ENCODE measurements at places on chromosomes 11 and 22. TPM values are rescaled to one million over a fixed set of nuclear protein-coding genes. Genes with fewer than 3 reads are reported as not detected.

GRCh38 chr11:27406498-27407354 lies 43.7 kb upstream of the CCDC34 start:
- no peak for DNase-seq

- DNase-seq = no peak
Observed at GRCh38 chr22:34814260-34815025, 251.5 kb upstream of the ISX start.

- DNase-seq = no peak
Observed at GRCh38 chr11:134267461-134267860, 8.7 kb upstream of the GLB1L3 start.

The TFIP11 gene
- polyA plus RNA-seq = 25.8 TPM

The MFRP gene
- not detected for polyA plus RNA-seq

The ETS1 gene
- 634 TPM for polyA plus RNA-seq

The POLA2 gene
- polyA plus RNA-seq = 9.0 TPM

DNA sequence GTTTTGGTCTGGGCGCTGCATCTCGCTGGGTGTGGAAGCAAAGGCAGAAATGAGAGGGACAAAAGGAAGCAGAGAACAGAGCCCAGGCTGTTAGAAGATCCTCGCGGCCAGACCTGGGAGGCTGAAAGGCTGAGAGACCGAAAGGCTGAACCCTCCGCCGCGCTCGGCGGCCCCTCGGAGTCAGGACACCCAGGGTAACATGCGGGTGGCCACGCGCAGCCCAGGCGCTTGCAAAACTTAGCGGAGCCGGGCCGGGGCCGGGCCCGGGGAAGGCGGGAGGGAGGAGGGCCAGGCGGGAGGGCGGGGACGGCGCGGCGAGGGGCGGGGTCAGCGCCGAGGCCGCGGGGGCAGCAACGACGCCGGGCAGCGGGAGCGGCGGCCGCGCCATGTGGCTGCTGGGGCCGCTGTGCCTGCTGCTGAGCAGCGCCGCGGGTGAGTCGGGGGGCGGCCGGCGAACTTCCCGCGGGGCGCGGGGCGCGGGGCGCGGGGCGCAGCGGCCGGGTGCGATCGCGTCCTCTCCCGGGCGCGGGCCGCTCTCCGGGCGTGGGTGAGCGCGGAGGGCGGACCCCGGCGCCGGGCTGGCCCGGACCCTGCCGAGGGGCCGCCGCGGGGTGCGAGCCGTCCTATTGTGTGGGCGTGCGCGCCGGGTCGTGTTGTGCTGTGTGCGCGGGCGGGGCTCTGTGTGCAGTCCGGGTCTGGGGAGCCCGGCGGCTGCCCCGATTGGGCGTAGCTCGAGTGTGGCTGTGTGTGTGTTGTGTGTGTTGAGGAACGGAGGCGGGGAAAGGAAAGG lies at the start of gene LDLRAD3:
TSS of gene LDLRAD3 (plus strand) at position 350 of the 790 bp plus-strand sequence. CDS start at position 387, 37 bp downstream.
- DNase-seq = no peak

The PTS gene
- polyA plus RNA-seq = 7.2 TPM

DNA sequence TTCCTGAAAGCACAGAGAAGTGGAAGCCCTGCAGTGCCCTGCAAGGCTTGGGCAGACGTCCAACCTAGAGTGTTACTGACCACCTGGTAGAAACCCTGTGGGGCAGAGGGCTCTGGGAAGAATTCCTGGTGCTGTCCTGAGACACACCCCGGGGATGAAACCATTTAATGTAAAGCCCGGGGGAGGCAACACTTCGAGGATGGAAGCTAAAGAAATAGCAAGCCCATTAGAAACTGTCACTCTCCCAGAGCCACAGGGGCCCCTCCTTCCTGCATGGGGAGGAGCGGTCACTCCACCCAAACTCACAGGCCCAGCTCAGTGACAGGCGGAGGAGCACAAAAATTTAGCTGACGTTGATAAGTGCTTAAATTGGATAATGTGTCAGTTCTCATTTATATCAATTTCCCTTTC lies 57.6 kb downstream of the NRXN2 start:
- DNase-seq = no peak

DNA sequence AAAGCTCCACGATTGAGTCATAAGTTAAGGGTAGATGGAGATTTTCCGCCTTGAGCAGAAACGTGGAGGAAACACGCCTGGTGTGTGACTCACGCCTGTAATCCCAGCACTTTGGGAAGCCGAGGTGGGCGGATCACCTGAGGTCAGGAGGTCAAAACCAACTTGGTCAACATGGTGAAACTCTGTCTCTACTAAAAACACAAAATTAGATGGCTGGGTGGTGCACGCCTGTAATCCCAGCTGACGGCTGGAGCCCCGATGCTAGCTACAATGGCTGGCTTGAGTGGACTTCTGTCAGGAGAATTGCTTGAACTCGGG lies 17.3 kb upstream of the DGCR8 start:
- no peak for DNase-seq

DNA sequence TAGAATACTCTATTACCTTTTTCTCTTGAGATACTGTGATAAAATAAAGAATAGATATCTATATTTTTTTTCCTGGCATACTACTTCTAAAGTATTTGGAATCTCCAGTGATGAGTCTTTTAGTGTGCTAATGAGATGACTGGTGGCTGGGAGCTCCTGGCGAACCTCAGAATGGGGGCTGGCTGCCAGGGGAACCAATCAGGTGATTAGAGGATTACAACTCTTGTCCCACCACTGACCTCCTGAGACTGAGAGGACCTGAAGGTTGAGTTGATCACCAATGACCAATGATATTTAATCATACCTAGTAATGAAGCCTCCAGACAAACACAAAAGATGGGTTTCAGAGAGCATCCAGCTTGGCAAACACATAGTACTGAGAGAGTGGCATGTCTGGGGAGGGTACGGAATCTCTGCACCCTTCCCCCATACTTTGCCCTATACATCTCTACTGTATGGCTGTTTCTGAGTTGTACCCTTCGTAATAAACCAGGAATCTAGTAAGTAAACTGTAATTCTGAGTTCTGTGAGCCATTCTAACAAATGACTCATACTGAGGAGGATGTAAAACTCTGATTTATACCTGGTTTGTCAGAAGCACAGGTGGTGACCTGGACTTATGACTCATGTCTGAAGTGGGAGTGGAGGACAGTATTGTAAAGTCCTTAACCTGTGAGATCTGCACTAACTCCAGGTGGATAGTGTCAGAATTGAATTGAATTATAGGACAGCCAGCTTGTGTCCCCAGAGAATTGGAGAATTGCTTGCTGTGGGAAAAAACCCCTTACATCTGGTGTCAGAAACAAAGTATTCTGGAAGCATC lies 325.3 kb upstream of the LRRC4C start:
- no peak for DNase-seq

- no peak for DNase-seq
Observed at GRCh38 chr11:128315933-128316332, 271.4 kb downstream of the ETS1 start.

The LMO1 gene
- not detected for polyA plus RNA-seq

The LRRC32 gene
- not detected for polyA plus RNA-seq

The OR4A16 gene
- polyA plus RNA-seq = not detected

DNA sequence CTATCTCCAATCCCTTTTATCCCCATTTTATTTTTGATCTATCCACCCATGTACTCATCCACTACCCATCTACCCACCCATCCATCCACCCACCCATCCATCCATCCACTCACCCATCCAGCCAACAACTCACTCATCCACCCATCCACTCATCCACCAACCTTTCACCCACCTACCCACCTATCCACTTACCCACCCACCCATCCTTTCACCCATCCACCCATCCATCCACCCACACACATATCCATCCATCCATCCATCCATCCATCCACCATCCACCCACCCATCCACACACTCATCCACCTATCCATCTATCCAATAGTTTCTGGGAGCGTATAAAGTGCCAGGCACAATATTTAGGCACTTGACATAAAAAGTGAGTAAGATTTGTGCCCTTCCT lies 39.2 kb upstream of the NFAM1 start:
- DNase-seq = no peak

GRCh38 chr11:15222777-15223176 lies 108.1 kb downstream of the INSC start:
- DNase-seq = no peak

The TMEM45B gene
- 11.9 TPM for polyA plus RNA-seq

GRCh38 chr11:1152316-1153104 lies 5.2 kb upstream of the MUC5AC start:
- DNase-seq = no peak

DNA sequence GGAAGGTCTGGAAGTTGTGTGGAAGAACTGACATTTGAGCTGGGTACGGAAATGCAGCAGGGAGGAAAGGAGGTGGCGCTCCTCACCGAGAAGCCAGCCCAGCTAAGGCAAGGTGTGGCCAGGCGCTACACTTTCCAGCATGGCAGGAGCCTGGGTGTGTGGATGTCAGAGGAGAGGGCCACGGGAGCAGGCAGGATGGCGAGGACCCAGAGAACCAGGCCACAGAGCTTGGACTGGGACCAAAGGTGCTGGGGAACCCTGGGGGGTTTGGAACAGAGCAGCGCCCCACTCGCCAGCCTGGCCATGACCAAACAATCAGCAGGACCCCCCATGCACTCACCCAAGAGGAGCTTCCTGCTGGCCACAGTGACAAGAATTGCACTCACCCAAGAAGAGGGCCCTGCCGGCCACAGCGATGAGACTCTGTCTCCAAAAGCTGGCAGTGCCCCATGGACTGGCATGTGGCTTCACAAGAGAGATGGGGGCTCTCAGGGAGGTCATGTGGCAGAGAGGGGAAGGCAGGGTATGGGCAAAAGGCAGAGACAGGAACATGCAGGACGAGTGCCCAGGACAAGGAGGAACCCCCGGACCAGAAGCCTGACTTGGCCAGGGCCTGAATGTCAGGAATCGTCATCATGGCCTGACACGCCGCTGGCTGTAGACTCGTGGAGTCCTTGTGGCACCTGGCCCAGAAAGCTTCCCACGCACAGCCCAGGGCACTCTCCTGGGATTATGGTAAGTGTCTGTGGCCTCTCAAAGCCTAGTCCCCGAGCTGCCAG lies 45.4 kb downstream of the IGF2 start:
- no peak for DNase-seq

DNA sequence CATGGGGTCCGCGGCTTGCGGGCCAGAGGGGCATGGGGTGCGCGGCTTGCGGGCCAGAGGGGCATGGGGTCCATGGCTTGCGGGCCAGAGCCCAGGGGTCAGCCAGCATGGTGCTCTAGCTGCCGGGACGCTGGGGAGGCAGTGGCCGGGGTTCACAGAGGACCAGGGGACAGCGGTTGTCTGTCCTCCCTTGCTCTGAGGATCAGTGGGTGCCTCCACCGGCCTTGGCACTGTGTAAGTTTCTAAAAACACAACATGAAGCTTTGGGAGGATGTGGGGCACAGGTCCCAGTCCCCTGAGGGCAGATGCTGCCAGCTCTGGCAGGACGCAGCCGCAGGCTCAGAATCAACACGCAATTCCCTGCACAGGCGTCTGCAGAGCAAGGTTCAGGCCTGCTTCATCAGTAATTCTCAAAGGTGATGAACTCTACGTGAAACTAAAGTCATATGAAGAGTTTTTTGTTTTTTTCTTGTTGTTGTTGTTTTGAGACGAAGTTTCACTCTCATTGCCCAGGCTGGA lies 3.0 kb downstream of the MLC1 start:
- DNase-seq = no peak

The LRRN4CL gene
- polyA plus RNA-seq = not detected

GRCh38 chr22:40156001-40156516 lies 21.7 kb upstream of the TNRC6B start:
- no peak for DNase-seq

GRCh38 chr11:128226106-128226716 lies 361.1 kb downstream of the ETS1 start:
- no peak for DNase-seq

The IRF7 gene
- polyA plus RNA-seq = 25.9 TPM

GRCh38 chr22:49790912-49791311 lies 36.8 kb downstream of the BRD1 start:
- no peak for DNase-seq

The SYT7 gene
- polyA plus RNA-seq = not detected

- no peak for DNase-seq
Observed at GRCh38 chr22:47382164-47382890, 619.9 kb downstream of the TBC1D22A start.

The DMC1 gene
- polyA plus RNA-seq = not detected

The EXPH5 gene
- 0.90 TPM for polyA plus RNA-seq

GRCh38 chr11:29957431-29957830 lies 59.4 kb downstream of the KCNA4 start:
- no peak for DNase-seq

GRCh38 chr11:27410272-27410671 lies 47.3 kb upstream of the CCDC34 start:
- DNase-seq = no peak

DNA sequence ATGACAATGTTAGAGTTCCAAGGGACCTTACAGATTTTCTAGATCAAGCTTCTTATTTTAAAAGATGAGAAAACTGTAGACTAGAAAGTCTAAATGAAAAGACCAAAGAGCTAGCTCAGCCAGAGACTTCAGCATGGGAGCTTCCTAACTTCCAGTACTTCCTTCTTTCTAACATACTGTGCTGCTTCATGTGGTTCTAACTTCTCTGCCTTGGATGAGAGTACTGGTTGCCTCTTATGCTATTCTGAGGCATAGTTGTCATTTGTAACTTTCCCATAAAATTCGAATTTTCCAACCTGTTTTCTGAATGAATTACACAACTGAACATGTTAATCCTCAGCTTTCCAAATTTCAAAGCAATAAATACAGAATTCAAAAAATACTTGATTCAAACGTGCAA lies 1.8 kb downstream of the MTMR2 start:
- DNase-seq = no peak

DNA sequence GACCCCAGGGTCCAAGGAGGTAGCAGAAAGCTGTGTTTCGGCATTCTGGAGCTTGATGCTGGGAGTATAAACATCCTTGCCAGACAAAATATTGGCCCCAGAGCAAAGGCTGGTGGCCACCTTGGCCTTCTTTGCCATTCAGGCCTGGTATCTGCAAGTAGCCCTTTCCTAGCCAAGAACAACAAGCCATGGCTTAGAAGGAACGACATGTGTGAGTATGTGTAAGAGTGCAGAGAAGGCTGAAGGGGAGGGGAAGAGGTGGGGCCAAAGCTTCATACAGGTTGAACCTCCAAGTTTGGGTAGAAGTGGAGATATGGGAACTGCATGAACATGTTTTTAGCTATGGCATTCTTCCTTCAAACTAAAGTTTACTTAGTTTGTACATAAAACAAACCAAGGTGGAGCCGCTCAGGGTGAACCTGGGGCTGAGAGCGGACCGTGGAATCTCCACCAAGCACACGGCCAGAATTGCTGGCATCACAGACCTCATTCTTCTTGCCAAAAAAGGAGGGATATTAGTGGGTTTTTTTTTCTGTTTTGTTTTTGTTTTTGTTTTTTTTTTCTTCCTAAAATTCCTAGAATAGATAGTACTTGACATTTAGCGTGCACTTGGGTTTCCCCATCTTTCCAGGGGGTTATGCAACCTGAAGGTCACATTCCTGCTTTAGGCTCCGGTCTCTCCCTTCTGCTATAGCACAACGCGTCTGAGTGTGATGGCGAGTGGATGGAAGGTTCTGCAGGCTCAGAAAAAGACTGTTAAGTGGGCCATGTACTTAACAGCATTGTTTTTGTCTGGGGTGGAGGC lies 70.9 kb downstream of the ADAMTS15 start:
- DNase-seq = no peak
